Stimulated activated CD8-positive, alpha-beta memory T cell treated with anti-CD3 and anti-CD28 coated beads, Interleukin-4, amount 100 ng/mL, for 4 hours (primary cell): ENCODE measurements at places on chromosomes 1 and 21.

GRCh38 chr1:24898909-24899439 lies 31.1 kb downstream of the RUNX3 start:
- DNase-seq = no peak

GRCh38 chr1:110878993-110879392 lies 6.0 kb downstream of the CD53 start:
- no peak for DNase-seq

GRCh38 chr1:43977376-43978263 lies 1.4 kb upstream of the B4GALT2 start:
- no peak for DNase-seq

GRCh38 chr21:25887646-25888306 lies 153.0 kb downstream of the GABPA start:
- no peak for DNase-seq

DNA sequence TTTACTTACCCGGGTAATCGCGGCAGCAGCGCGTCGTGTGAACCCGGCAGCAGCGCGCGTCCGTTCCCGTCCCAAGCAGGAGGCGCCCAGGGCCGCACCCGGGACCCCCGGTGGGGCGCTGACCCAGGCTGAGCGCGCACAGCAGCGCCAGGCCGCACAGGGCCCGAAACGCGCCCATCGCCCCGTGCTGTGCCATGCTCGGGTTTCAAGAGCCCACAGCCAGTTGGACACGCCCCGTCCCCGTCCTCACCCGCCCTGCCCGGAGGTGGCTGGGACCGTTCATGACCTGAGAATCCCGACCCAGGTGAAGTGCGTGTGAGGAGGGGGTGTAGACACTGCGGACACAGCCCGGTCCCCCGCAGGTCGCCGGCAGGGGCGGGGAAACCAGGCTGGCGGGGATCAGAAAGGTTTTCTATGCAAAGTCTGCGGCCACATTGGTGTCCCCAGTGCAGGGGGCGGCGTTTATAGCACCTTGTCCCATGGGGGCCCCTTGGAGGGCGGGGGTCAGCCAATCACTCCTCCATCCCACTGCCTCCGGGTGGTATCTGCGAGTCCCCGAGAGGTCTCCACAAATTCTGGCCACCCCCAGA lies at the start of gene TNFRSF18:
Gene TNFRSF18, minus strand, starts transcription at position 217 of the 590 bp plus-strand sequence. Its CDS starts 21 bp downstream, at position 196.
- DNase-seq = no peak

- DNase-seq = no peak
Observed at GRCh38 chr1:56133522-56134472, 445.6 kb downstream of the PLPP3 start.

DNA sequence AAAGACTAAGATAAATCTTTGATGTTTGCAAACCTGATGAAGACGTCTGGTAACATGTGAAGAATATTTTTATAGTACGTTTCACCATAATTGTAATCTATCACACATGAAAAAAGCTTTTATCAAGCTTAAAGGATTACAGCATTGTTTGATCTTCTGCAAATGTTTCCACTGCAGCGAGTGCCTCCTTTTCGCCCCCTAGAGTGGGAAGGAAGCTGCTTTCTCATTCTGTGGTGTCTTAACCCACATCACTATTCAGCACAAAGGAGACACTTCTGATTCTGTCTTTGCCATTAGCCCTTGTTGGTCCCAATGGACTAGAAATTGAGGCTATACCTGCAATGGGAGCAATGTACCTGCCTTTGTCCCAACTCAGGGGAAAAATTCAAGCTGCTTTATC lies 46.0 kb upstream of the IL12RB2 start:
- no peak for DNase-seq
